ENCODE measurements at places on chromosomes 7 and 10. TPM values are rescaled to one million over a fixed set of nuclear protein-coding genes. Genes with fewer than 3 reads are reported as not detected.

Gene IKZF1
- not detected for polyA plus RNA-seq

Gene RET
- polyA plus RNA-seq = 6.8 TPM

Gene HOXA1
- polyA plus RNA-seq = not detected

Gene THSD7A
- 0.49 TPM for polyA plus RNA-seq

Gene AKR1C4
- not detected for polyA plus RNA-seq

Gene ACSM6
- polyA plus RNA-seq = not detected

Gene MOGAT3
- not detected for polyA plus RNA-seq

Gene OIT3
- polyA plus RNA-seq = not detected

Gene CLRN3
- polyA plus RNA-seq = 0.25 TPM

Gene FGFR2
- not detected for polyA plus RNA-seq

Gene SPDYE9
- not detected for polyA plus RNA-seq

Gene NPC1L1
- not detected for polyA plus RNA-seq

Gene NPFFR1
- polyA plus RNA-seq = not detected
